ENCODE measurements at places on chromosomes 1 and 21.
A peak's percentile ranks its signal among the peaks of the same experiment; 100 is the strongest.

- peak; percentile 7 for DNase-seq
These were observed 71.8 kb upstream of the LRRC53 start for GRCh38 chr1:74584185-74584584.

GRCh38 chr1:244021427-244021826 is 29.7 kb upstream of the ZBTB18 start:
- DNase-seq = no peak

DNA sequence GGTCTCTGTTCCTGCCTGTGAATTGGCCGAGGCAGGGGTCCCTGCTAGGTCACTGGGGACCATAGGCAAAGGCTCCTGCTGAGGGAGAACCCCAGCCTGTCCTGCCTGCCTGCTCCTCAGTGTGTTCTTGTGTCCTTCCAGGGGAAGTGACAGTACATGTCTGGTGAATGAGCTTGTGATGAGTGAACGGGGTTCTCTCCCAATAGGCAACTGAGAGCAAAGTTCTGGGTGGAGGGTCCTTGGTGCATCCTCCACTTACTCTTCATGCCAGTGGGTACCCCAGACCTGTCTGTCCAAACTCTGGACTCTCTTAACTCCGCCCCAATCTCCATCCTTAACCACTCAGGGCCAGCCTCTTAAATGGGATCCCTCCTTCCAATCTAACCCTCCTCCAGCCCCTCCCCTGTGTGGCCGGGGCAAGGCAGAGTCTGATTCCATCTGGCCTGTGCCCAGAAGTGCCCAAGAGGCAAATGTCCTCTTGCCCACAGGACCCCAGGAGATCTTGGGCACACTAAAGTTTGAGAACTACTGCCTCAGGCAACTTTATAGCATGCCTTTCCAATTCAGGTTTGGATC is 2.0 kb downstream of the XKR8 start:
- DNase-seq = peak; percentile 46

- DNase-seq = no peak
These were observed 90.4 kb downstream of the VPS26C start for GRCh38 chr21:37176716-37177115.

DNA sequence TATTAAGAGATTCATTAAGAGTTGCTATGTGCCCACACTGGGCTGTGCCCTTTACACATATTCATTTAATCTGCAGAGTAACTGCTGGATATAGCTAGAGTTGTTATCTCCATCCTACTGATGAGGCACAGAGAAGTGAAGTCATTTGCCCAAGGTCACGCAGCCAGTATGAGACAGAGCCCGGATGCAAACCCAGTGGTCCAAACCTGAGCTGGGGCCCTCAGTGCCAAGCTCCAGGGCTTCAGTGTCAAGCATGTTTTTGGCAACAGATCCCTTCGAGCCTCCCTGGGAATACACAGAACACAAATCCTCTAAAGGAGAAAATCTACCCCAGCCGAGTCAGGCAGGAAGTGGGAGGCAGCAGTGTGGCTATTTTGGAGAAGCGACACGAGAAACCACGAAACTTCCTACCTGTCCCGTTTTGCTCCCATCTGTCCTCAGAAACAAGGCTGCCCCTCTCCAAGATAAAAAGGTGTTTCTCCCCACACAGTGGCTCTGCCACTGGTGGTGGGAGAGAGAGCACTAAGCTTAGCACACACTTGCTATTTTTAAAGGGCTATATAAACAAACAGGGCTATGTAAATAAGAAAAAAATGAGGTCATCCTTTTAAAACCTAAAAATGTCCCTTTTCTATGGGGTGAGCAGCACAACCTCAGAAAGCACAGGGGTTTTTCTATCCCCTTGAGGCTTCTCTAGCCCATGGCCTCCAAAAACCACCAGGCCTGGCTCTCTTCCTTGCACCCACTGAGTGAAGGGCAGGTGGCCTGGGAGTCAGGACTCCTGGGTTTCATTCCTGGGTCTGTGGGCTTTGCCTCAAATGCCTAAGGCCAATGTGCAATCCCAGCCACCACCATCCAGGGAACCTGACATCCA is 138.6 kb upstream of the EDN2 start:
- DNase-seq = peak; percentile 60

DNA sequence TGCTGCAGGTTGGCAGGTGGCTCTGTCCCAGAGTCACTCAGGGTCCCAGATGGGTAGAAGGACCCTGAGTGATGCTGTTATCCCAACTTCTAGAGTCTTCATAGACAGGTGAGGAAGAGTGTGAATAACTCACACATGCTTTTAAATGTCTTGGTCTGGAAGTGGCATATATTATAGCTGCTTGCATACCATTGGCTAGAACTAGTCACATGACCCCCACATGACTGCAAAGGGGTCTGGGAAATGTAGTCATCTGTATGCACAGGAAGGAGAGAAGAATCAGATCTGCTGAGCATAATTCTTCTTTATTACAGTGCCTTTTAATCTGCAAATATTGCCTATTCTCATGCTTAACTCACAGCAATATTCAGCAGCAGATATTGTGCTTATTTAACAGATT is 28.2 kb upstream of the KLHDC7A start:
- no peak for DNase-seq

GRCh38 chr1:54825696-54826095 is 24.6 kb upstream of the TTC22 start:
- DNase-seq = no peak

DNA sequence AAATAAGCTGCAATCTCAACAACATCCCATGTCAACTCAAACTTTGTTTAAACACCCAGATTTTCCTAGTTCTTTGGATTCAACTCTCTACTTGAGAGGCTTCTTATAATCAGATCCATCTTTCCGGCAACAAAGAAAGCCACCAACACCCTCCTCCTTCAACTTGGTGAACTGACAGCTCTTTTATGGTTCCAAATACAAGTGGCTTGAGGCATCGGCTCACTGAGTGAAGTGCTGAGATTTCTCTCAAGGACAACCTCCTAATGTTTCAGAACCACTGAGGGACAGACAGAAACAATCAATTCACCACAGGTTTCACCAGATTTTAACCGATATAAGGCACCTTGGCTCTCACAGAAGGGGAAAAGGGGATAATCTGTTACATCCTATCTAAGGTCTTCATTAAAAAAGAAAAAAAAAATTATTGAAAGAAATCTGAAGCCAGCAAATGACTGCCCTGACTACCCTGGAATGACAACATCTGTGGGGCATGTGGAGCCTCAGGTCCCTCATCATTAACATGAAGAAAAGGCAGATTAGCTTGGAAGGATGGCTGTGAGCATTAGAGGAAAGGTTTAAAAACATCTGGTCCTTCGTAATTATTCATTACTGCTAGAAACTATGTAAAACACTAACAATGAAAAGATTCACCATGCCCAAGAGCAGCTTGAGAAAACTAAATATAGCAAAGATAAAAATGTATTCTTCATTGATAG is 50.9 kb downstream of the PTPN14 start:
- peak; percentile 70 for DNase-seq

DNA sequence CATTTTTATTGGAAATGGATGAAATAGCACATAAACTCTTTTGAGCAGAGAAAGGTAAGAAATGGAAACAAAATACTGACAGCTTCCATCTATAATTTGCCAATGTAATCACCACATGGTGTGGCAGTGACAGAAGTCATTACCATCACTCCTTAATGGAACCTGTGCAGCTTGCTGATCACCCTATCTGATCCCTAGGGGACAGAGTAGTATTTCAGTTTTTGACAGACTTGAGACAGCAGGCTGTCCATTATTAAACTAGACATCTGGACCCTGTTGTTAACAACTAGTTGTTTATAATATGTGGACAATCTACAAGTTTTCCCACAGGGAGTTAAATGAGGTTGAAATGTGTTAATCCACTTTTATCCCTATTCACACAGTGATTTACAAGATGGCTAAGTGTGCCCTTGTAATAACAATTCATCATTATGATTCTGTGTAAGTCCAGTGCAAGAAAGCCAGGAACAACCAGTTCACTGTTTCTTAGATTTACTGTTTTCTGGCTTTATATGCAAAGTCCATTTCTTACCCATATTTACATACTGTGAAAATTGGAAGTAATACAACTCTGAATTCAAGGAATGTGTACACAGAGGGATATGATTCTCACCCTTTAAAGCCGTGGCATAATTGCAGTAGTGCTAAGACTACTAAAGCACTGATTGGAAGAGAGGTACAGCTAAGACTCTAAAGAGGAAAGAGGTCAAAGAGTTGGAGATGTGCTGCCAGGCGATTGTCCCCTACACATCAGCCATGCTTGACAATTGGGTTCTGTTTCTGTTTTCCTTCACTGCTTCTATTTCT is 9.1 kb downstream of the KCNT2 start:
- DNase-seq = no peak

DNA sequence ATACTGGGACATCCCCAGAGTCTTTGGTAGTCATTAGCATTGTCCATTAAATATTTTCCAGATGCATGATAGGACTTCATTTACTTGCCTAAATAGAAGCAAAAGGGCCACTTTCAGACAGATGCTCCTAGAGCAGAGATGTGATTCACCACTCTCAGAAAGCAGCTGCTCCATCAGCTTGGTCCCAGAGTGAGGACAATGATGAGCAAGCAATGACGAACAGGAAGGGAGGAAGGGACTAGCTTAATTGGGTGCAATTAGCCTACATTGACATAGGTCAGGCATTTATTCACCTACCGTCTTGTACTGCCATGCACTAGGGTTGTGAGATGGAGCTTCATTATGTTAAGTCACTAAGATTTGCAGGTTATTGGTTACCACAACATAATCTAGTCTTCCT is 85.1 kb upstream of the PLXNA2 start:
- DNase-seq = peak; percentile 14

- DNase-seq = no peak
These were observed 82.0 kb upstream of the JAK1 start for GRCh38 chr1:65048335-65048734.

- peak; percentile 54 for DNase-seq
These were observed 316.9 kb upstream of the VAMP3 start for GRCh38 chr1:7454052-7454815.

DNA sequence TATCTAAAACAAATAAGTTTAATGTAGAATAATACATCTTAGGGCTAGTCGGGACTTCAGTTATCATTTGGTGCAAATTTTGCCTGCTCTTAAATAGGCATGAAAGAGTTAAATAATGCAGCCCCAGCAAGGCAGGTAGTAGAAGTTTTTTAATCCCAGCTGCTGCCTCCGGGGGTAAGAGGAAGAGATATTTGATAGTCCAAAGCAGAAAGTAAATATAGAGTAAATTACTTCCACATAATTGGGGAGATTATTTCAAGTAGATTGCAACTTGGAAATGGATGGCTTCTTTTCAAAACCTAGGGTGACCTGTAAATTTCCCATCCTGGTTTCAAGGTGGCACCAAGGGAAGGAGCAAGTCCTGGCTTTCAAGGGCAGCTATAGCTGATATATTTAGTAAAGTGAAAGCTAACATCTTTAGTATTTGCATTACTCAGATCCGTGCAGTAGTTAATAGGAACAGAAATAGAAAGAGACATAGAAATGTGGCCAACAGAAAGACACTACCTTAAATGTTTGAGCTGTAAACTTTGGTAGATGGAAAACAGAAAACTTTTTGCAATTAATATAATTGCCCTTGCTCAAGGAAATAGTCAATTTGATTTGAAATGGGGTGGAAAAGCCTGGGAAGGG is 109.1 kb downstream of the LMO4 start:
- no peak for DNase-seq

GRCh38 chr1:16631248-16632043 is 18.1 kb upstream of the NBPF1 start:
- no peak for DNase-seq

- peak; percentile 16 for DNase-seq
These were observed 7.6 kb downstream of the RPL5 start for GRCh38 chr1:92839442-92839841.

DNA sequence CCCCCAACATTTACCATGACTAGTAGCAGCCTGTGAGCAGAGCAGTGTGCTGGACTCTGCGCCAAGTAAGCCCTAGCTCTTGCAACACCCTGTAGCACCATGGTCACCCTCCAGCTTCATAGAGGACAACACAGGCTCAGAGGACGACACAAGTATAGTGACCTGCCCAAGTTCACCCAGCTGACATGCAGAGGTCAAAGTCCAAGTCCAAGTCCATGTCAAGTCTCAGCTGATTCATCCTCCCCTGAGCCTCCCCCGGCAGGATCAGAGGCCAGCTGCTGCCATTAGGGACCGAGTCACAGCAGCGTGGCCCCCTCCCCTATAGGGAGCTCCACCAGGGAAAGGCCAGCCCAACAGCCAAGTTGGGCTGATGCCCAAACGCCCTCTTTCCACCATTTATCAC is 15.9 kb downstream of the SDC3 start:
- DNase-seq = no peak

DNA sequence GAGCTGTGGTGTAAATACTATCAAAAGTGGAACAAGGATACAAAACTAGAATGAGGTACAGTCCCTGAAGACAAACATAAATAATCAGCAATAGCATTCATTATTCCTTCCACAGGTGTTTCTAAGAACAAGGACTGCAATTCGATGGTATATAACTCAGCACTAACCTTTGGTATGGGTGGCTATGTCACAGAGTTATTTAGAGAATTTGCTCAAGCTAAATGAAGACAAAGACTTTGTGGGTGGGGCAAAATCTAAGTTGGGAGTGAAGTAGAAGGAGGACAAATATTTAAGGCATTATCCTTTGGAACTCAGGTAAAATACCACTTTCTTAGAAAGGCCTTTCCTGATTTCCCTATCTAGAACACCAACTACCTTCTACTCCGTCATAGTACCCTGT is 51.5 kb upstream of the CNN3 start:
- DNase-seq = no peak

DNA sequence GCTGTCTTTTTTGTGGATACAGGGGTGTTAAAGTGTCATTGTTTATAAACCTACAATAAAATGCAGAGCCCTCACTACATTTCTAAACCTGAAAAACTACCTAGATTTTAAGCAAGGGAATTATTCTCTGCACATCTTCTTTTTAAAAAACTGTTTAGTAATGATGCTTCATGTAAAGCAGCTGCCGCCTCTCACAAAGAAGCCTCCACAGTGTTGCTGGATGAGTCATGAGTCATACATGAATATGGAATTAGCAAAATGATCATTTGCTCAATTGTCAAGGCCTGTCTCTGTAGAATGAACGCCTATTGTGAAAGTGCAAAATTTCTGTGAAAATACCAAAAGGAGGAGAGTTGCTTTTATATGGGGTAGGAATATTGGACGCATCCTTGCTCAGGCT is 259.5 kb upstream of the CHRM3 start:
- no peak for DNase-seq
